ENCODE measurements at places on chromosomes 3 and 15. TPM values are rescaled to one million over a fixed set of nuclear protein-coding genes. Genes with fewer than 3 reads are reported as not detected.

GRCh38 chr3:11198495-11198894 is 44.2 kb downstream of the HRH1 start:
- DNase-seq = no peak

Gene TM4SF18
- 3.7 TPM for total RNA-seq

GRCh38 chr3:22836131-22836530 is 367.0 kb upstream of the UBE2E2 start:
- no peak for DNase-seq

Gene LRTM1
- not detected for total RNA-seq

Gene GCSAM
- total RNA-seq = 0.49 TPM

DNA sequence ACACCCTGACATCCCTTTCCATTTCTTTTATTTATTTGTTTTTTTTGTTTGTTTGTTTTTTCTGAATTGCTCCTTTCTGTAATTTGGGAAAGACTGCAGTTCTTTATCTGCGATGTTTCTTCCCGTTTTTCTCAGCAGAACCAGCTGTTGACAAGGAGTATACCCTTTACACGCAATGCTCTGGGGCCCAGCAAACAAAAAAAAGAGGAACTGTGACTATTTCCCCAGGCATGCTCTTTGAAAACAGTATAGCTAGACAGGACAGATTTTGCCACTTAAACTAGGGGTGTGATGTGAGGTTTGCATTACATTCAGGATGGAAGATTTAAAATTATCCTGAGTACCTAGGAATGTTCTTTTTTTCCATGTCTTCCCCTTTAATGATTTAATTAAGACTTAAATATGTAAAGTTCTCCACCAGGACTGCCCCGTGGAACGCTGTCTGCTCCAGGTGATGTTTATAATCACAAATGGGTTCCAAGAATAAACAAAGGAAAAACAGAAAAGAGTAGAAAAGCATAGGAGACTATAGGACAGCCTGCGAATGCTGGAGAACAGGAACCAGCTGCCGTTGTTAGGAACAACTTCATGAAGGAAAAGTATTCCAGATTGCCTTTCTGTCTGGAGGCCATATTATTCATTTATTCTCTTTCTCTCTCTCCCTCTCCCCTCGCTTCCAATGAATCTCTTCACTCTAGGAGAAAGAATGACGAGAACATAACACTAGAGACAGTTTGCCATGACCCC is 43.3 kb downstream of the TGFBR2 start:
- DNase-seq = no peak

GRCh38 chr15:74680456-74680855 is 15.4 kb downstream of the EDC3 start:
- no peak for DNase-seq

DNA sequence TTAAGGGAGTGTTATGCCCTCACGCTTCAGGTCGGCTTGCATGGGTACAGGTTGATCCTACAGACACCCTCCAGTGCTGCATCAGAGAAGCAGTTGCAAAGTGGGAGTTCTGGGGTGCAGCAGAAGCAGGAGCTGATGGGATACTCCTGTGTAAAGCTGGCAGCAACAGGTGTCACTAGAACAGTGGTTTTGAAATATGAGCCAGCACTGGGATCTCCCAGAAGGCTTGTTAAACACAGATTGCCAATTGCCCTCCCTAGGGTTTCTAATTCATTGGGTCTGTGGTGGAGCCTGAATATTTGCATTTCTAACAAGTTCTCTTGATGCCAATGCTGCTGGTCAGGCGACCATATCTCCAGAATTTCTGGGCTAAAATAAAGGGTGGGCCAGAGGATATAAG is 350.4 kb downstream of the CLSTN2 start:
- DNase-seq = no peak

GRCh38 chr3:122793568-122794416 is at the start of gene HSPBAP1:
TSS of gene HSPBAP1 (minus strand) at chr3:122793831. CDS start at chr3:122793680, 151 bp downstream.
- DNase-seq = peak; percentile 92

GRCh38 chr3:187069857-187070516 is 69.3 kb downstream of the RPL39L start:
- no peak for DNase-seq

DNA sequence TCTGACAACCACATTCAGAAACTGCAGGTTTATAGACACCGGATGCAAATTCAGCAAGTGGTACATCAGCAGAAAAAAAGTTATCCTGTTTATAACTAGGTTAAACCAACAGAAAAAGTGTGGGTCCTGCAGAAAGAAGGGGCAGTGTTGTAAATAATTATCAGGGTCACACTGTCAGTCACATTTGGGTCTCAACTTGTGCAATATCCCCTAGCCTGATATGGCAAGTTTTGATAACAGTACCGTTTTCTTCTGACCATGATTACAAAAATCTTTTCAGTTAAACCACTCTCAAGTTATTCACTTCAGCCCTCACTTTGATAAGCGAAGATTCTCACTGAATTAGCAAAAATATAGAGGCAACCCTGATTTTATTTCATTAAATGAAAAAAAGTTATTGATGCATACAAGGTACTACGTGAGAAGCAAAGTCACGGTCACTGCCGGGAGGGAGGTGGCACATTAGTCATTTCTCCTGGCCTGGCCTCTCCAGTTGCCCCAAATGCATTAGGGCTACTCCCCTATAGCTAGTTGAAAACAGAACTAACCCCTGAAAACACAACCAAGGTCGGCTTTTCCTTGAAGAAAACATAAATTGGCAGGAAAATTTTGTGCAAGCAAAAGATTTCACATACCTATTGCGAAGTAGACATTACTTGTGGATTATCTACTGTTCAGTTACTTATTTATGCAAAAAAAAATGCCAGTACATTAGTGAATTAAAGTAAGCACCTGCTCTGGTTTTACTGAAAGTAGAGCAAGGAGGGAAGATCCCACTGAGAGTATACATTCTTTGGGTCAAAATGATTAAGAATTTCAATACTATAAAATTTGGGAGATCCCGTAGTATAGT is 28.6 kb downstream of the IL5RA start:
- DNase-seq = no peak

DNA sequence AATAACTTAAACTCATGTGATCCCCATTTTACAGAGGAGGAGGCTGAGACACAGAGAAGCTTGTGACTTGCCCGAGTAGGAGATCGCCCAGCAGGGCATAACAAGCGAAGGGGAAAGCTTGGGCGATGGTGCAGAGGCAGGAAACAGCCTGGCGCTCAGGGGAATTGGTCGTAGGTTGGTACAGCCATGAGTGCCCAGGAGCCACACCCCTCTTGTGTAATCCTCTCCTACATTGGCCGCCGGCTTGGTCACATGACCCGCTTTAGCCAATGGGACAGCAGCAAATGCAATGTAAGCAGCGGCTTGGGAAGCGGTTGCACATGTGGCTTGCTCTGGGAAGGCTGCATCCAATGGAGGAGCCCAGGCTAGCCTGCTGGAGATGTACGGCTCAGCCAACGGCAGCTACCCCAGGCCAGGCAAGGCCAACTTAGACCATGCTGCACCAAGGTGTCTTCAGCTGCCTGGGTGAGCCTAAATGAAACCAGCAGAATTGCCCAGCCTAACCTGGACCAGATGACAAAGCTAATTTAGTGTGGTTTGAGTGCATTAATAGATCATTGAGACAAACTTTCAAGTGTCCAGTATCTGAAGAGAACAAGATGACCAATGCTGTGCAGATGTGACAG is 50.3 kb upstream of the SLC6A6 start:
- DNase-seq = no peak

Gene NRROS
- 4.2 TPM for total RNA-seq

Gene TLNRD1
- 15.1 TPM for total RNA-seq

Gene CCDC50
- total RNA-seq = 65.3 TPM

DNA sequence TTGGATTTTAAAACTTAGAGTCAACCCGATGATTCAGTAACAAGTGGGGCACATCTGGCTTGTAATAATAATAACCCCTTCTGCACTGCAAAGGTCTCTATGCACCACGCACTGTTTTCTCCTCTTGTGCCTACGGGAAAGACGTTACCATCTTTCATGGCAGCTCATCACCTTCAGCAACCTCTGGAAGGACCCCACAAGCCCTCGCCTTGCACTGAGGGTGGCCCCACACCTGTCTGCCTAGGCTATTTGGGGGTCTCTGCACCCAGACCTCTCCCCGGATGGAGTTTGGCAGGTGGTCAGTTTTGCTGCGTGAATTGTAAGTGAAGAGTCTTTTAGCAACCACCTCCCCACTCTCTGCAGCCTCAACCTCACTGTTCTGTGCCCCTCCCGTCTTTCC is 138.6 kb upstream of the MEF2A start:
- no peak for DNase-seq

DNA sequence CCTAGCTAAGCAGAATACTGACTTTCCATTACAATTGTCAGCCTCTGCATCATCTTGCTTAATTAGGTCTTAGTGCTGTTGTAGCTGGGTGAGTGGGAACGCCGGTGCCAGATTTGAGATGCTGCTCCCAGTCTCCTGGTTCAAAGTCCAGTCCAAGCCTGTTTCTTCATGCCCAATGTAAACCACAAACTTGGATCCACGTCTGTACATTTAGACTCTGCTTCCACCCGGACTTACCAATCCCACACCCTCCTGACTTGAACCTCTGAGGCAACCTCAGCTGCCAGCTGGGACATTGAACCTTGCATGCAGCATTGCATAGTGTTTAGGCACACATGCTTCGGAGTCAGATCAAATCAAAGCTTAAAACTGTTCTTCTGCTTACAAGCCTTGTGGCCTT is 43.0 kb downstream of the BCL2L10 start:
- DNase-seq = no peak

DNA sequence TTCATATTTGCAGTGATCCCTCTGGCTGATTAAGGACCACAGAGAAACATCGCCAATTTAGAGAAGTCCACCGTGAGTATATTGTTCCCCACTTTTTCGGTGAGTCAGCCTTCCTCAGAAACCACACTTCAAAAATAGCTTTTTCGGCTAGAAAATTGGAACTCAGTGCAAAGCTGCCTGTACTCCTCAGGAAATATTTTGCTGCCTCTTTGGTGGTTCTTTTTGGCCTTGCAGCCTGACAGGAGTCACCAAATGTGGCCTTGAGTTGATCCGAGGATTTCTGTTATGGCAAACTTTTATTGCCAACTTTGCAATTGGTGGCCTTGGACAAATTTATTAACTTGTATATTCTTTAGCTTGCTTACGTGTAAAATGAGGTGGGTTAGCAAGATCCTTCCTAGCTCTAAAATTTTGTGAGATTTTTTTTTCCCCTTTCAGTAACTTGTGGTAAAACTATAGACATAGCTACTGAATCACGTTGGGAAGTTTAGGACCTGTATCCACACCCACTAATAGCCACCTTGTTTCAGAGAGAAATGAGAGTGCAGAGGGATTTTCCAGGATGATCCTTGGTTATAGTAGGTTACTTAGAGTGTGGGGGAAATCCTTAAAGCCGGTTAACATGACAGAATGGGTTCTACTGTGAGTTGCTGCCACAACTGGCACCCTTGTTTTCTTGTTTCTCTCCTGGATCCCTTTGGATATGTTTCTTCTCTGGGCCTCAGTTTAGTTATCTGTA is 9.9 kb downstream of the ARL6IP5 start:
- no peak for DNase-seq

GRCh38 chr3:57598765-57599360 is 1.7 kb upstream of the ARF4 start:
- DNase-seq = no peak

GRCh38 chr3:127689266-127689860 is 16.6 kb downstream of the ABTB1 start:
- no peak for DNase-seq

Gene BCHE
- 24.3 TPM for total RNA-seq

Gene PATL2
- total RNA-seq = 4.0 TPM

DNA sequence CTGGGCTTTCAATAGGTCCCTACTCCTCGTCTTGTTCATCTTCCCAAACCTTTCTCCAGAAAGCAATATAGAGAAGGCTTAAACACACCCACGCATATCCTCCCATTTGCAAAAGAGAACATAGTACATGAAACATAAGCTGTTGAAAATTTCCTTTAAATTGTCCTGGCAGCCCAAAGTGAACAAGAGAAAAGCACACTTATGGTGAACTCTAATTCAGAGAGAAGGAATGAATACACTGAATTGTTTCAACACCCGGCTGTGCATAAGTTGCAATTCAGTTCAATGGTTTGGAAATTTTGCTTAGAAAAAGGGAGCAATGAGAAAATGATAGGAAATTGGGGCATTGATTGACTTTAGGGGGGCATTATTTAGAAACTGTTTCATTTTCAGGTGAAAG is 202.6 kb downstream of the TIGIT start:
- DNase-seq = no peak

Gene P2RY1
- 9.2 TPM for total RNA-seq

Gene ILDR1
- total RNA-seq = 16.3 TPM

Gene PRSS50
- total RNA-seq = 1.6 TPM

Gene LDHAL6B
- total RNA-seq = not detected

- peak; percentile 46 for DNase-seq
Measured at GRCh38 chr3:80771085-80771484, 990.4 kb downstream of the GBE1 start.
